CD8-positive, alpha-beta memory T cell (primary cell): ENCODE measurements at places on chromosomes 7 and 10. TPM values are rescaled to one million over a fixed set of nuclear protein-coding genes. Genes with fewer than 3 reads are reported as not detected.

RNF148 gene
- polyA plus RNA-seq = not detected

ZNF804B gene
- polyA plus RNA-seq = not detected

PKD2L1 gene
- not detected for polyA plus RNA-seq

HMX2 gene
- polyA plus RNA-seq = not detected

SORCS3 gene
- polyA plus RNA-seq = not detected

CLDN3 gene
- polyA plus RNA-seq = not detected
